ENCODE measurements at places on chromosomes 5 and 9.

GRCh38 chr9:38083858-38084555 lies 15.0 kb upstream of the SHB start:
- no peak for DNase-seq

DNA sequence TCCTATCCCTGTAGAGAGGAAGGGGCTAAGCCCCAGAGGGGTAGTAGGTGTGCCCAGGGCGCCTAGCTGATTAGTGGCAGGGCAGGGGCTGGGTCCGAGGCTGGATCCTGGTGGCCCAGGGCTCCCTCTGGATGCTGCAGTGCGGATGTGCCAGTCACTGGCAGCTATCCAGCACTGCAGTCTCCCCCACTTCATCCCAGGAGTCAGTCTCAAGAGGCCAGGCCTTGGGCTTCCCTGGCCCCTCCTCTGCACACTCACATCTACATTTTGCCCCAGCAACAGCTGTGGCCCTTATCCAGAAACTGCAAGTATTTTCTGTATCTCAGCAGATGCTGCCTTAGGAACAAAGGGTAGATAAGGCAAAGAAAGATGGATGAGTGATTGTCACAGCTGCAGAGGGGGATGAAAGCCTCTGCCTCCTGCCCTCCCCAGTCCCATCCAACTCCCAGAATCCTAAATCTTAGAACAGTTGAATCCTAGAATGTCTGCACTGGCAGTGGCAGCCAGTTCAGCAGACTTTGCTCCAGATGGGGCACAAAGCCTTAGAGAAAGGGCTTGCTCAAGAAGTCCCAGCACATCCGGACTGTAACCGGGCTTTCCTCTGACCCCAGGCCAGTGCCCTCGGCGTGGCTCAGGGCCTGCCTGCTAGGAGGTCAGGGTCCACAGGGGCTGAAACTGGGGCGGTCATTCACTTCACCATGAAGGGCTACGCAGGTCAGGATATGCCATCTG lies 1.6 kb downstream of the ANXA6 start:
- DNase-seq: no peak

- no peak for DNase-seq
These were observed 36.0 kb upstream of the GLIPR2 start for GRCh38 chr9:36100532-36100931.

GRCh38 chr5:104265531-104266140 lies 703.0 kb upstream of the NUDT12 start:
- DNase-seq: no peak

DNA sequence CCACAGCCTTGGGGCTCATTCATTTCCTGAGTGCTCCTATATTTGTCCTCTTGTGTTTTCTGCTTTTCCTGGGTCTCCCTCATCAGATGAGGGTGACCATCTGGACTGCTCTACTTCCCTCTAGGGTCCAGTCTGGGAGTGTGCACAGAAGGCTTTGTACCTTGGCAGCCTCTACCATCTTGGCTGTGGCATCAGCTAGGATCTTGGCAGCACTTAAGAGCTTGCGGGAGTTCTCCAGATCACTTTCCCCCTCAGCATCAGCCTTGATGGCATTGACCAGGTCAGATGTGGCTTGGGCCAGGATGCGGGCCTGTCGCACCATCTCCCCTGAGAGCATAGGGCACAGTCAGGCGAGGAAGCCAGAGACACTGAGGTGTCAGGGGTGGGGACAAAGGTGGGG lies 15.8 kb downstream of the TLN1 start:
- no peak for DNase-seq

DNA sequence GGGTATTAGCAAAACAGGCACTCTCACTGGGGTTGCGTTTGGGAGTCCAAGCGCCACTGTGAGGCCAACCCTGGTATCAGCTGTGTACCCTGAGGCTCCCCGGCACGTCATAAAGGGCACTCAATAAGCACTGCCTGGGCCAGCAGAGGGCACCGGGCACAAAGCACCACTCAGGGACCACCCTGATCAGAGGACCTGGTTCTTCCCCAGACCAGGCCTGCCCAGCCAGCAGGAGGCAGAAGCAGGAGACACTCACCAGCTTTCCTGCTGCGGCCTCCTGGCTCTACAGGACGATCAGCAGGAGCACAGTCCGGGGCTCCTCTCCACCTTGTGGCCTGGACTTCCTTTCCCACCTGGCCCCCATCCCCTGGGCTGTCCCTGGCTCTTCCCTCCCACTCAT lies 12.6 kb downstream of the MGAT1 start:
- DNase-seq: peak; percentile 35

DNA sequence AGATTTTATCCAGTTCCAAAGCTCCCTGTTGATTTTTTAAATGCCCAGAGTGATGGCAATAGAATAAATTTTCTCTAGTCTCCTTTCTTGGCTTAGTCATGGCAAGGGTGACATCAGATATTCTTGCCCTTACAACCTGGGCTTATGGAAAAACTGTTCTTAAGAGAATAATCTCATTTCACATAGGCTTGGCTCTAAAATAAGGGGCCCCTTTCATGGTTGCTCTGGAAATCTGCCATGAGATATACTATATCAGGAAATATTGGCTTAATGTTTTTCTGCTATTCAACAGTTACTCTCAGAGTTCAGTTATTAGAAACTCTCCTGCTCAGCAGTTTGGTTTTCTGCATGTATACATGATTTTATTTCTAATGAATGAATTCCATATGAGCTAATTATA lies 7.8 kb downstream of the HMHB1 start:
- no peak for DNase-seq

DNA sequence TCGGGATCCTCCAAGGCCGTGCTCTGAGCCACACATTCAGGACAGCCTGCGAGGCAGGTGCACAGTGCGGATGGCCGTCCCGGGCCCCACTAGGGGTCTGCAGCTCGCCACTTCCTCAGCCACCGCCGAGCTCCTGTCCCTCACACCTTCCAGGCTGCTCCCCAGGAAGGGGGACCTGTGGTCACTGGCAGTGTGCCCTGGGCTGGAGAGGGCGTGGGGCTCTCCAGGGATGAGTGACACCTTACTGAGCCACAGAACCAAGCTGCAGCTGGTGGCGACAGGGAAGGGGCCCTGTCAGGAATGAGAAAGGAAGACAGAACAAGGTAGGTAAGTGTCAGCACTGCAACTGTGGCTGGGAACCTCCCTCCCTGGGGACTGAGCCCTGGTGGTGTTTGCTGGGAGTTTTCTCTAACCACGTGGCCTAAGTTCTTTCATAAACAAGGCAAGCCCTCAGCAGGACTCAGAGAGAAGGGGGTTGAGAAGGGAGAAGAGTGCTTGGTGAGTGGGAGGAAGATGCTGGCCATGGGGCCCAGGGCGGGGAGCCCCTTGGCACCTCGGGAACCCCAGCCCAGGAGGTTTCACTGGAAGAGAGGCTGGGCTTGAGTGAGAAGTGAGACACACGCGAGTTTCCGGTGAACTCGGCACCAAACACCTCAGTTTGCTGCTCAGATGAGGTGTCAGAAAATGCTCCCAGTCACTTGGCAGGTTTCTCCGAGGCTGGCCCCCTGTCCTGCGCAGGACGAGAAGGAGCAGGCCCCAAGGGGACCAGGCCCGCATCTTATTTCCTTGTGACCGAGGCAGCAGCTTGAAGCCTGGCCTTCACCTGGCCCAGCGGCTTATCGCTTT lies 5.2 kb downstream of the IL13 start:
- no peak for DNase-seq

- no peak for DNase-seq
These were observed 56.1 kb downstream of the UBAP2 start for GRCh38 chr9:33992632-33993031.

DNA sequence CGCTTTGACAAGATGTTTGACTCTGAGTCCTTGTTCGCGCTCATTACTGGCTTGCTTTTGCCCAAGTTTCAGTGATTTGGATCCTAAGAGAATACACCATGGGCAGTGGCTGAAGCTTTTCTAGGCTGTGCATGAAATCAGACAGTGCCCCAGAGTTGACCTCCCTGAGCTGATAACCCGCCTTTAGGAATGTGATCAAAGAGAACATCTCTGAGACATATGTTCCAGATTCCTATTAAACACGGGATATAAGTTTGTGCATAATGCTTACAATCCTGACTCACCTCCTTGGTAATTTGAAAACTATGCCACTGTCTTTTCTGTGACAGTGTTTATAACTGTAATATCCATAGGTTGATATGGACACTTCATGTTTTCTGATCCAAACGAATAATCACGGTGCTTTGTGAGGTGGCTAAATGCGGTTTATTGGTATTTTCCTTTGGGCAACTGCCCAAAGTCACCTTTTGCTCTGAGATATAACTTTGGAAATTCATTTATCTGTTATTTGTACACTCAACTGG lies 732.9 kb downstream of the MTRR start:
- no peak for DNase-seq

DNA sequence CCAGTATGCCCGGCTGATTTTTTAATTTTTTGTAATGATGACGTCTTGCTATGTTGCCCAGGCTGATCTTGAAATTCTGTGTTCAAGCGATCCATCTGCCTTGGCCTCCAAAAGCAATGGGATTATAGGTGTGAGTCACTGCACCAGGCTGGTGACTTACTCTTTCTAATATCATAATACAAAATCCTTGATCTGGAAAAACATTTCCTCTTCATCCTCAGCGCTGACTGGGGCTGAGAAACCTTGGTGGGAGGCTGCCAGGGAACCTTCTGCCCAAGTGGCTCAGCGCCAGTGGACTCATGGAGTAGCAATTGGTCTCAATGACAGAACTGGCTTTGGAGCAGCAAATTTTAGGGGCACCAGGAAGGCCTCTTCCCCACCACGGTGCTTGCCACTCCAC lies 17.5 kb upstream of the SEMA4D start:
- no peak for DNase-seq

- DNase-seq: no peak
These were observed 55.8 kb downstream of the ZNF354C start for GRCh38 chr5:179115845-179116524.

GRCh38 chr9:18474783-18475182 lies 830 bp downstream of the ADAMTSL1 start:
- no peak for DNase-seq

DNA sequence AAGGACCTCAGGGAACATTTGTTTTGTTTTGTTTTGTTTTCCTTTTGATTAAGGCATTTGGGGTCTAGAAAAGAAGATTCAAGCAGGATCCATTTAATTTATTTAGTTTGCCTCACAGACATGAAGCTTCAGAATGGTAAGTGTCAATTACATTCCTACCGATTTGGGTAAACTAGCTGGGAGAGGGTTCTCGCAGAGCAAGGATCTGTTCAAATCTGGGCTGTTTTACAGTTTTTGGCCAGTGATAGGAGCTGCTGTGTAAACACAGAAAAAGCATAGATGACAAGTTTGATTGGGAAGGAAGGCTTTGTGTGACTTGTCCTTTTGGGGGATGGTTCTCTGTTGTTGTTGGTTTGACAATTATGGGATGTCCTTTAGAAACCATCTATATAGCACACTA lies 470.3 kb upstream of the WWC1 start:
- DNase-seq: no peak

- no peak for DNase-seq
These were observed 35.4 kb upstream of the MSH3 start for GRCh38 chr5:80619086-80619485.

GRCh38 chr5:16759147-16759773 lies 142.5 kb upstream of the RETREG1 start:
- peak; percentile 7 for DNase-seq

DNA sequence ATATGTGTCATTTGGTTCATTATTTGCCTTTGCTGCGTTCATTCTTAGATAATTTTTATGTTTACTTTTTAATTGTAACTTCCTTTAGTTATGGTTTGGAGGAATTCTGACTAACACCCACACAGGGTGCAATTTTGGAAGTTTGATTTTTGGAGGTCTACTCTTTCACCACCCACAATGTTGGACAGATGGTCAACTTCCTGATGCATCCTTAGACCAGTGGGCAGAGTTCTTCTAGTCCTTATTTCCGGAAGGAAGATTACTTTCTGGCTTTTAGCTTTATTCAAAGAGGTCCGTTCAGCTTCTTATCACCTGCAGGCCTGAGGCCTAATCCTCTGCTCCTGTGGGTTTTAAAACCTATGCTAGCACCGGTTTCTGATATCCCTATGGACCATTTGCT lies 126.7 kb downstream of the MTX3 start:
- no peak for DNase-seq

GRCh38 chr9:2418619-2419018 lies 203.0 kb upstream of the VLDLR start:
- no peak for DNase-seq

DNA sequence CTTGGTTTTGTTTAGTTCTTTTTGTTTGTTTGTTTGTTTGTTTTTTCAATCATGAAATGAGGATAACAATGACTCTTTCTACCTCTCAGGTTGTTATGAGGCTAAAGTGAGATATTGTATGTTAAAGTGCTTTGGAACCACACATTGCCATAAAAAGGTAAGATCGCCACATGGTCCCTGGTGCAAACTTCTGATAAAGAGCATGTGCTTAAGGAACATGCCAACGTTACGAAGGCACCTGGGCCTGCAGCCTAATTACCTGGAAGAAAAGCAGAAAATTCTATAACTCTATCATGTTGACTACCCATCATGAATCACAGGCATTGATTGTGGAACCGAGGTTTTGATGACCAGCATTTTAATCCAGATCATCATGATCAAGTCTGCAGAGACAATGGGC lies 151.8 kb downstream of the DROSHA start:
- peak; percentile 2 for DNase-seq

DNA sequence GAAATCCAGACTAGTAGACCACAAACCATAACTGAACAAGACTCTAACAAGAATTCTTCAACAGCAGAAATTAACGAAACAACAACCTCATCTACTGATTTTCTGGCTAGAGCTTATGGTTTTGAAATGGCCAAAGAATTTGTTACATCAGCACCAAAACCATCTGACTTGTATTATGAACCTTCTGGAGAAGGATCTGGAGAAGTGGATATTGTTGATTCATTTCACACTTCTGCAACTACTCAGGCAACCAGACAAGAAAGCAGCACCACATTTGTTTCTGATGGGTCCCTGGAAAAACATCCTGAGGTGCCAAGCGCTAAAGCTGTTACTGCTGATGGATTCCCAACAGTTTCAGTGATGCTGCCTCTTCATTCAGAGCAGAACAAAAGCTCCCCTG lies 68.6 kb downstream of the VCAN start:
- no peak for DNase-seq

GRCh38 chr5:16067415-16067814 lies 112.2 kb downstream of the MARCHF11 start:
- no peak for DNase-seq

GRCh38 chr9:108680946-108681345 lies 174.8 kb downstream of the ACTL7B start:
- no peak for DNase-seq

DNA sequence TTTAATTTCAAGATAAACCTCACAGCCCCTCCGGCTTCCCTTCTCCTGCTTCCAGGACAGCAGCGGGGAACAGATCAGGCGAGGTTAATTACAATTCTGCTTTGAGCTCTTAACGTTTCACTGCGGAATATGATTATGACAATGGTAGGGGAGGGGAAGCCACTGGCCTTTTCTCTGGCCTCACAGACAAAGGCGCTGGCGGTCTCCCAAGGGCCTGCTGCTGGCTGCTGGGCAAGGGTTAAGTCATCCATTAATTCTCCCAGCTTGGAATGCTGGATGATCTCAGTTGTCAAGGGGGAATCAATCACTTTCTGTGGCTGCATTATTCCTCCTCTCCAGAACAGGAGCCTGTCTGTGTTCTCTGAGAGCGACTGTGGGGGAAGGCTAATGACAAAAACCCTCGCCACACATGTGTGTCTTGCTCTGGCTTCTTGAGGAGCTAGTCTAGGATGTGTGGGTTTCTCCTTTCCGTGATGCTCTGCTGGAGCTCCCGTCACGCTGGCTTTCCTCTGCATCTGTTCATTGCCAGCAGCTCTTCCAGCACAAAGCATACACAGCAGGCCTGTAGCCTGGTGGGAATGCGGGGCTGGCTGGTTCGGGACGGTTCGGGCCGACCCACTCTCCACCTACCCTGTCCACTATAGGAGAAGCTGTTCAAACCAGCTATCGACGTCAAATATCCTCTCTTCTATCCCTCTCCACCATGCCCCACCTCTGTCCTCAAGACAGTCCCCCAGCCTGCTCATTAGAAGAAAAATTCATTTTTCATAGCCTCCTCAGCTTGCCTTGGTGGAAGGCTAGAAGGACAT lies 82.8 kb downstream of the DCP2 start:
- no peak for DNase-seq

All from GF-D8 (cell line).